ENCODE measurements at places on chromosomes 13 and 19.

DNA sequence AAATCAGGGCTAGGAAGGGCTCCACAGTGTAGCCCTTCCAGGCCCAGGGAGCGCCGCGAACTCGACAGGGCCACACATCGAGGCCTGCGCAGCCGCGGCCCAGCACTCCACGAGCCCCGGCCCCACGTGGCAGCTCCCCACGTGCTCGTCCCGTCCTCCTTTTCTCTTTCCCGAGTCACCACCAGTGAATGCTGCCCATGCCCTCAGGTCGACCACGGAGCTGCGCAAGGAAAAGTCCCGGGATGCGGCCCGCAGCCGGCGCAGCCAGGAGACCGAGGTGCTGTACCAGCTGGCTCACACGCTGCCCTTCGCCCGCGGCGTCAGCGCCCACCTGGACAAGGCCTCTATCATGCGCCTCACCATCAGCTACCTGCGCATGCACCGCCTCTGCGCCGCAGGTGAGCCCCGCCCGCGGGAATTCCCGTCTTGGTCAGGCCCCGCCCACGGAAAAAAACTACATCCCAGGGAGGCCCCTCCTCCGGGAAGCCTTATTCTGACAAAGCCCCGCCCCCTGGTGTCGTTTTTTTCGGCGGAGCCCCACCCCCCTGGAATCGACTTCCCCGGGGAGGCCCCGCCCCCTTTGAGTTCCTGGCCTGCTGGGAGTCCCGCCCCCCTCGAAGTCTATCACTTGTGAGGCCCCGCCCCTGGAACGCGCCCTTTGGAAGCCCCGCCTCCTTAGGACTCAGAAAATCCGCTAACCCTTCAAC lies 7.0 kb downstream of the HIF3A start:
- no peak for DNase-seq

- DNase-seq = peak; percentile 90
These were observed 29.4 kb downstream of the ZNF557 start for GRCh38 chr19:7098701-7099596.

GRCh38 chr19:44278181-44278690 lies 18.6 kb downstream of the ZNF233 start:
- no peak for DNase-seq

GRCh38 chr13:73173279-73173811 lies 114.5 kb downstream of the KLF5 start:
- no peak for DNase-seq

- DNase-seq = no peak
These were observed 18.0 kb downstream of the ARHGAP35 start for GRCh38 chr19:46878613-46879375.

GRCh38 chr19:38852231-38853044 lies 2.7 kb upstream of the HNRNPL start:
- peak; percentile 38 for DNase-seq

DNA sequence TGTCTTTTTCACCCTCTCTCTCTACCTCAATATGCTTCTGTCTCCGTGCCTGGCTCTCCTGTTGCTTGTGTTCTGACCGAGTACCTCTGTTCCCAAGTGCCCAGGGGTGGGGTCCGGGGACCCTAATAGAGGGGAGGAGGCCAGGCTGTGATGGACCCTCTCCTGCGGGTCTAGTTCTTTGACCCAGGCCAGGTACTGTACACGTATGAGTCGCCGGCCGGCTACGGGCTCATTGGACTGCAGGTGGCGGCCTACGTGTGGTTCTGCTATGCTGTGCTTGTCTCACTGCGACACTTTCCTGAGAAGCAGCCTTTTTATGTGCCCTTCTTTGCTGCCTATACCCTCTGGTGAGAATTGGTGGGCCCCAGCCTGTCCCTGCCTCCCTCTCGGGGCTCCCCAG lies 4.4 kb downstream of the TMEM145 start:
- no peak for DNase-seq

DNA sequence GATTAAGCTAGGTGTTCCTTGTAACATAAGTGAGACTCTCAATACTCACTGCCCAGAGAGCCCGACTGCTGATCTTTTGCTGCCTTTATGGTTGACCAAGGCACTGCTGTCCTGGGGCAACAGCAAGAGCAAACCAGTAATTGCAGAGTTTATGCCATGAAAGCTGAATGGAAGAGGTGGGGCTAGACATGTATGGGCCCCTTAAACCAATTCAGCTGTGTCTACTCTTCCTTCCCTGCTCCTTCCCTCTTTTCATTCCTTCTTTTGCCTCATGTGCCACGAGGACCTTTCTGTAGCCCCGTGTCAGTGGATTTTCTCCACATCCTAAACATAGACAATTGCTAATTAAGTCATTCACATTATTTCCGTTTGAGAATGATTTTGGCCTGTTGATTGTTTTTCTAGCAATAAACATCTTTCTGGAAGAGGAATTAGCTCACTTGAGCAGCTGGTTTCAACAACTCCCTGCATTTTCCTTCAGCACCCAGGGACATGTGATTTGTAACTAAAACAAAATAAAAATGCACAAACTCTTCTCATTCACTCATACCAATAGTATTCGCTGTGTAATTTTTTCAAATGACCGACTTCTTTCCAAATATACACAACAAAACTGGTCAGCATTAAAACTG lies 40.5 kb downstream of the RAP2A start:
- no peak for DNase-seq

DNA sequence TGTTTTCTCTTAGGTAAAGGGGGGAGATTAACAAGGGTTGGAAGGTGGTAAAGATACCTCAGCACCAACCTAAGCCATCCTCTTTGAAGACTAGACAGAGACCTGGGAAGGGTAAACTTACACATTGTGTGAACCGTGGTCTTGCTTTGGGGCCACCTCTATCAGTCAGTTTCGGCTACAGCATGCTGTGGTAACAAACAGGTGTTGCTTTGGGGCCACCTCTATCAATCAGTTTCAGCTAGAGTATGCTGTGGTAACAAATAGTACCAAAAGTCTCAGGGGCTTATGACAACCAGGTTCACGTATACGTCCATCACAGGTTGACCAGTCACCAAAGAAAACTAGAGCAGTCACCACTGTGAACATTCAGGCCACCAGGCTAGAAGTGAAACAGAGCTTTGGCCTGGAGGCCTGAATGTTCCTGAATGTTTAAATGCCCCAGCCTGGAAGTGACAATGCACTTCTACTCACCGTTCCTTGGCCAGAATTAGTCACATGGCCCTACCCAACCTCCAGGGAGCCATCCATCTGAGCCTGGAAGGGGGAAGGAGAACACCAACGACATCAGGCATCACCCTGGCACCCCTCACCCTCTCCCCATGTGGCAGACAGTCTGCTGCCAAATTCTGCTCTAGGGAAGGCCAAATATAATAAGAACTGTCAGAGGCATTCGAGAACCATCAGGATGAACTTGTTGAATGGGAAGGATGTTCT lies 3.8 kb downstream of the FXYD7 start:
- no peak for DNase-seq

- DNase-seq = no peak
These were observed 27.5 kb upstream of the UBE2L5 start for GRCh38 chr13:30394751-30395191.

DNA sequence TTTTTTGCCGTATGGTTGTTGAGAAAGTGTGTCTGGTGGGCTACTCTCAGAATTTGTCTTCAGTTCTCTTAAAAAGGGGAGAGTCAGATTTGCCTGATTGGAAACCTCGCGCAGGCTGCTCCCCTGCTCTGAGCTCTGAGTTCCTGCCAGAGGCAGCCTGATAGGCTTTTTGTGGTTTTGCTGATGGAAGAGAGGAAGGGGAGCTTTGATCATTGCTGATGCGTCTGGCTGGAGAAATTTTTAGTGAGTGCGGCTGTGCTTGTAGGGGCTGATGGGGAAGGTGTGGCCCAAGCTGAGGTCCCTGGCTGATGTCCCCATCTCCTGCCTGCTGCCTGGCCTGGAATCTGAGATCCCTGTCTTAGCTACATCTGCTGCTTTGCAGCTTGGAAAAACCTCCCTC lies 2.8 kb downstream of the CHST8 start:
- no peak for DNase-seq
